DMS79 treated with DMSO at 0.1 percent for 48 hours (cell line): ENCODE measurements at places on chromosomes 12 and 14.

DNA sequence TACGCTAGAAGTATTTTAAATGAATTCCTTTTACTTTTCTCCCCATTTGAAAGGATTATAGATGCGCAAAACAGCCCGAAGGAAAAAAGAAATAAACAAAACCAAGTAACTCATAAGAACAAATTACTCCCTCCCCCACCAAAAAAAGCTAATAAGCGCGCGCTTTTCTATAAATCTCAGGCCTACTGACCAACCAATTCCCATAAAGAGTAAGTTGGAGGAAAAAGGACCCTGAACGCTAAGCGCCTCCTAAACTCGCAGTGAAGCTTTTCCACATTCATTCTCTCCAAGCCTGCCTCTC is 588 bp downstream of the MBIP start:
- peak; percentile 86 for DNase-seq

GRCh38 chr12:111942557-111942956 is 70.4 kb downstream of the TMEM116 start:
- no peak for DNase-seq

GRCh38 chr12:1457901-1458300 is 136.5 kb downstream of the FBXL14 start:
- DNase-seq: no peak

GRCh38 chr14:64475585-64476273 is 10.4 kb downstream of the AKAP5 start:
- DNase-seq: no peak

DNA sequence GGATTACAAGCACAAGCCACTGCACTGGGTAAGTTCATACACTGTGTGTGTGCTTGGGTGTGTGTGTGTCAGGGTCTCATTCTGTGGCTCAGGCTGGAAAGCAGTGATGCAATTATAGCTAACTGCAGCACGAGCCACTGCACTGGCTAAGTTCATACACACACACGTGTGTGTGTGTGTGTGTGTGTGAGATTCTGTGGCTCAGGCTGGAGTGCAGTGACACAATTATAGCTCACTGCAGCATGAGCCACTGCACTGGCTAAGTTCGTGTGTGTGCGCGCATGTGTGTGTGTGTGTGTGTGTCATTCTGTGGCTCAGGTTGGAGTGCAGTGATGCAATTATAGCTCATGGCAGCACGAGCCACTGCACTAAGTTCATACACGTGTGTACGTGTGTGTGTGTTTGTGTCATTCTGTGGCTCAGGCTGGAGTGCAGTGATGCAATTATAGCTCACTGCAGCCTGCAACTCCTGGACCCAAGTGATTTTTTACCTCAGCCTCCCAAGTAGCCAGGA is 85.4 kb downstream of the HECTD1 start:
- no peak for DNase-seq

GRCh38 chr14:71625891-71626701 is 306.1 kb upstream of the RGS6 start:
- no peak for DNase-seq

- no peak for DNase-seq
Observed at GRCh38 chr12:124379938-124380754, 85.3 kb downstream of the RFLNA start.
